Stimulated activated CD4-positive, alpha-beta T cell treated with anti-CD3 and anti-CD28 coated beads, Interleukin-4, amount 100 ng/mL, for 4 hours (primary cell): ENCODE measurements at places on chromosomes 4 and X.

- no peak for DNase-seq
Observed at GRCh38 chr4:79833857-79834256, 239.2 kb downstream of the ANTXR2 start.

- no peak for DNase-seq
Observed at GRCh38 chr4:126752126-126752525, 880.6 kb upstream of the INTU start.

DNA sequence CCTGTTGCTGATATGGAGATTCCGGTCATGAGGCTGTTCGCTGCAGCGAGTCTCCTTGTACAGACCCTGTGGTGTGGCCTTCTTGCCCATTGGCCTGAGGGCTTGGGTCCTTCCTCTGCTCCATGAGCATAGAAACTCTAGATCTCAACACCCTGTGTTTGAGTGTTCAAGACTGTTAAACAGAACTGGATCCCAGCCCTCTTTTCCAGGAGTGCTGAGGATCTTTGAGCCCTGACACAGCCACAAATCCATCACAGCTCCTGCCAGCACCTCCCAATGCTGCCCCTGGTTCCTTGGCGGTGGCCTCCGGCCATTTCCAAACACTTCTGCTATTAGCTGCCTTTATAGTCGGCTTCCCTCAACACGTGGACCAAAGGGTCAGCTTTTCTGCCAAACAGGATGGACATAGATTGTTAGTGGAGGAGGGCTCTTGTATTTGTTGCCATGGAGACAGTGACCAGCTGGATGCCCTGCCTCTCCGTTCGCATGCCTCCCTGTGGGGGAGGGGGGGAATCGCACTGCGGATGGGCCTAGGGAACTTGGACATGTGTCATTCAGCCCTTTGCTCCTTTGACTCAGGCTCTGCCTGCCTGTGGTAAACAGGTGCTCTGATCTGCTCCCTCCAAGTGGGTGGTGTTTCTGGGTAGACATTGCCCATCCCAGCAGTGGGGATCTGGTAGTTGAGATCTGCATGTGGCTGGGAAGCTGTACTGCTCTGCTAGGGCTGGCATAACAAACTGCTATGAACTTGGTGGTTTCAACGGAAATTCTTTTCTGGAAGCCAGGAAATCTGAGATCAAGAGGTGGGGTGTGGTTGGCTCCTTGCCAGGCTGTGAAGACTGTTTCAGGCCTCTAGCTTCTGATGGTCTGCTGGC, 6.9 kb upstream of the WDR1 start:
- DNase-seq: peak; percentile 40

GRCh38 chr4:12716896-12717295, 767.2 kb downstream of the RAB28 start:
- DNase-seq: no peak

GRCh38 chrX:74446876-74447275, 25.6 kb downstream of the SLC16A2 start:
- no peak for DNase-seq

DNA sequence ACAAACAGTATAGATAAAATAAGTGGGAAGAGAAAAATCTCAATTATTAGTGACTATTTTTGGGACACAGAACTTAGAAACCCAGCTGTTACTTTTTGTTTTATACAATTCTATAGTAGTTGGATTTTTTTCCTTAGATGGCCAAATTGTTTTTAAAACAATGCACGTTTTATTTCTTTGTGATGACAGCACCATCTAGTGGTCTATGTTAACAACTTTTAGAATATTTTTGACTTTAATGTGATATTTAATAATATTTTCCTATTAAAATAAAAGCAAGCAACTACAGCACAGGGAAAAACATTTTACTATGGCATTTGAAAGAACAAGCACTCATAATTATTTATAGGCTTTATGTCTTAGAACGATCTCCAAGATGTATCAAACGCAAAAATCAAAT, 5.6 kb upstream of the SMIM31 start:
- no peak for DNase-seq

DNA sequence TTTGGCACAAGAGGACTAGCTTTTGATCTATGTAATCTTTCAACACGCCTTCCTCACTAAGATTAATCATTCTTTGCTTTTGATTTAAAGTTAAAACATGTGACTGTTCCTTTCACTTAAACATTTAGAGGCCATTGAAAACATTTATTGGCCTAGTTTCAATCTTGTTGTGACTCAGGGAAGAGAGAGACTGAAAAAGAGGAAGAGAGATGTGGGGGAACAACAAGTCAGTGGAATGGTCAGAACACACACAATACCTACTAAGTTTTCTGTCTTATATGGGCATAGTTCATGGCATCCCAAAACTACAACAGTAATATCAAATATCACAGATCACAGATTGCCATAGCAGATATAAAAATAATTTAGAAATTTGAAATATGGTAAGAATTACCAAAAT, 812.9 kb upstream of the AGA start:
- DNase-seq: no peak

DNA sequence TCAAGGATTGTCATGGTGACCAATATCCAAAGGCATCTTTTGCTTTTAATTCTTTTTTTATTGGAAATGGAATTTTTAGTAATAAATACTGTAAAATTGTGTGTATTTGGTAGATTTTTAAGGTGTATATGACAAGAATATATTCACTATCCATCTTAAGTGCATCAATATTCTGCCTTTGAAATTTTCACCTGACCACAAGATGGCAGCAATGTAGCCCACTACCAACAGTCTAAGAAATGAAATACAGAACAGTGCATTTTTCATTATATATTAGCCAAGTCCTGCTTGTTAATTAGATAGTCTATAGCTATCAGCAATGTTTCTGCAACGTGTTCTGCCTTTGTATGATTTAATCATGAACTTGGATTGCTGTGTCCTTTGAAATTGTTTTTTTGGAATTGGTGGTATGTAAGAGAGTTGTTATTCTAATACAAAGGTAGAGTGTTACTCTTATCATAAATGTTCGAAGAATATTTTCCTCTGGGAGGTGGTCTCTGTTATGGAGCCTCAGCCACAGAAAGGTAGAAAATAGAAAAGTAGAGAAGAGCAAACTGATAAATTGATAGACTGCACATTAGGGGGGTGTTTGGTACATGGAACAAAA, 38.2 kb downstream of the HPGDS start:
- no peak for DNase-seq

DNA sequence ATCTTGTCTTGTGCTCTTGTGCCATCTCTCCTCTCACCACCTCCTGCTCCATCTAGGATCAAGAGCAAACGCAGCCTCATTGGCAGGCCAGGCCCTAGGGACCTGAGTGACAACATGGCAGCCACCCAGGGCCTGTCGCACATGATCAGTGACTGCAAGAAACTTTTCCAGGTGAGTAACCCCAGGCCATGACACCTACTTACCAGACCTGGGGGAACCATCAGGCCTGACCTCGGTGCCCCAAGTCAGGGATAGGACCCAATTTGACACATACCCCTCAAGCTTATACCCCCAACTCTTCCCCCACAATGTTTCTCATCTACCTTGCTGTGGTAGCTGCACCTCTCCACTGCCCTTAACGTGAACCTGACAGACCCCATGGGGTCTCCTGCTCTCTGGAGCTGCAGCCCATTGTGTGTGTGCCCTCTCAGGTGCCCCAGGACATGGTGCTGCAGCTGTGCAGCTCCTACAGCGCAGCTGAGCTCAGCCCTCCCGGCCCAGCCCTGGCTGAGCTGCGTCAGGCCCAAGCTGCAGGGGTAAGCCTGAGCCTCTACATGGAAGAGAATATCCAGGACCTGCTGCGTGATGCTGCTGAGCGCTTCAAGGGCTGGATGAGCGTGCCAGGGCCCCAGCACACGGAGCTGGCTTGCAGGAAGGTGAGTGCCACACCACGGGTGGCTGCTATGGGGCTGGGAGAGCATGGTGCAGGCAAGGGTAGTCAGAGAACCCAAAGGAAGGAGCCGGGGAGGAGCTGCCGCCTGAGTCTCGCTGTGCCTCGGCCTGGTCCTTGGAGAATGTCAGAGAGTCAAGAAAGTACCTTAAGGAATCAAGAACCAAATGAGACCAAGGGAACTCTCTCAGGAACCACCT, 74.8 kb downstream of the STARD8 start:
- DNase-seq: no peak

DNA sequence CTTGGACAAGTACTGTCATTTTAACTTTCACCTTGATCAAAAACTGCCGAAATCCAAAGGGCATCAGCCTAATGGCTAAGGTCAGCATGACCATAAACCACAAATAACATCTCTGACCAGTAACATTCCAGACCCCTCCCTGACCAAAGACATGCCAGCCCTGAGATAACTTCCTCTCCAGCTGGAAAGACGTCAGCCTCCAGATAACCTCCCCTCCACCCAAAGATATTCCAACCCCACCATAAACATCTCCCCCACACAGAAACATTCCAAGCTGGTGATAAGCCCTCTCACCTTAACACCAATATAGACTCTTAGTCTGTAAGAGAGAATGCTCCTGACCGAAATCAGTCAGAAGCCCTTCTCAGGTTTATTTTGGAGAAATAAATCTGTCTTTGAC, 7.4 kb downstream of the PPP1R2C start:
- no peak for DNase-seq

DNA sequence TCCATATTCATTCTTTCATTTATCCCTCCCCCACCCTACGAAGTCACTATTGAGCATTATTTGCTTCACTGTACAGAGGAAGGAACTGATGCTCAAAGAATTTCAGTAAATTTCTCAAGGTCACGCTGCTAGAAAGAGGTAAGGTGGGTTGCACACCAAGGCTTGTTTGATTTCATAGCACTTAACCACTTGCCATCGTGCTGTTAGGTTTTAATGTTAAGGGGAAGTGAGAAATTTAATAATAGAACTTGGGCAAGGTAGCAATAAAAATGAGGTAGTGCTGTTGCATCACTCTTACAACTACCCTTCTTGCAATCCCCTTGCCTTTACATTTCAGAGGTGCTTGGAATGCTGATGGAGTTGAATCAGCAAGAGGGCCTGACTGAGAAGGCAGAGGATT, 343.1 kb downstream of the MID1IP1 start:
- no peak for DNase-seq

- no peak for DNase-seq
Observed at GRCh38 chr4:3791910-3792542, 25.8 kb downstream of the ADRA2C start.

GRCh38 chr4:40546506-40546905, 83.2 kb downstream of the RBM47 start:
- no peak for DNase-seq

- no peak for DNase-seq
Observed at GRCh38 chr4:2598511-2599303, 62.3 kb downstream of the FAM193A start.

- no peak for DNase-seq
Observed at GRCh38 chr4:174828845-174829701, at the start of gene GLRA3. TSS of gene GLRA3 (minus strand) at chr4:174829247. CDS start at chr4:174828811, 436 bp downstream.
